NCI-H2227 treated with DMSO at 0.1 percent for 48 hours (cell line): ENCODE measurements at places on chromosomes 7 and 10.

DNA sequence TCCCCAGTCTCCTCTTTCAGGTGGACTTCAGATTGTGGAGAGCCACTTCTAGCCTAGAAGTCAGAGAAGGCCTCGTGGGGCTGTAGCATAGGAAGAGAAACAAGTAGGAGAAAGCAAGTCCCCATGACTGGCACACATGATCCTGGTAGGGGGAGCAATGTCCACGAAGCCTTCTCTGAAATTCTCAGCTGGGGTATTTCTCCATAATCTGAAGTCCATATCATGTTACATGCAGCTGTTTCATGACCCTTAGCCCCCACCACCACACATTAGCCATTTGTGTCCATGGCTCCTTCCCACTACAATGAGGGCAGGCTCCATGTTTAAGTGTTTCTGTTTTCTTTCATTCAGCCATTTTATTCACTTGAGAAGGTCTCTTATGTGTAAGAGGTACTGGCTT lies 43.2 kb downstream of the LAMB4 start:
- no peak for DNase-seq

- no peak for DNase-seq
Measured at GRCh38 chr7:20513341-20513740, 102.1 kb upstream of the ABCB5 start.

GRCh38 chr10:105112862-105113261 lies 471.8 kb downstream of the SORCS3 start:
- DNase-seq = no peak

- DNase-seq = no peak
Measured at GRCh38 chr10:73075829-73076228, 20.8 kb downstream of the P4HA1 start.

DNA sequence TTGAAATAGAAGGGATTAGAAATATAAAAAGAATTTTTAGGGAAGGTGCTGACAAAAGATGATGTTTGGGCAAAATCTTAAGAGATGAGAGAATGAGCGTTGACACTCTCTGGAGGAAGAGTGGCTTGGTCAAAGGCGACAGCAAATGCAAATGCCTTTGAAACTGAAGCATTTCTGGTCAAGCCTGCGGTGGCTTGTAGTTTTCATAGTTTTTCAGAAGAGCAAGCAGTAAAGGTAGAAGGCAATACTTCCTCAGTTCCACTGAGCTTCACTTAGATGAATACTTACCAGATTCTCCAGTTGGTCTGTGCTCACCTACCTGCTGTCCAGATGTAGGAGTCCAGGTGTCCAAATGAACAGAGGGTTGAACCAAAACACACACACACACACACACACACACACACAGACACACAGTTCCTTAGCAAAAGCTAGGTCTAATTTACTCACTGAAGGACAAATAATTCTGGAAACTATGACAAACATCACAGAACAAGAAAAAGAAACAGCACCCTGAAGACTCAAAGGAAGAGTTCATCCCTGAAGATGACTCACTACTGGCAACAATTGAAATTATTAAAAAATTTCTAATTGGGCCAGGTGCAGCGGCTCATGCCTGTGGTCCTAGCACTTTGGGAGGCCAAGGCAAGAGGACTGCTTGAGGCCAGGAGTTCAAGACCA lies 12.1 kb upstream of the STK17A start:
- DNase-seq = no peak

- DNase-seq = no peak
Measured at GRCh38 chr10:22761569-22762220, 47.3 kb upstream of the PIP4K2A start.

- DNase-seq = no peak
Measured at GRCh38 chr7:24896031-24896501, 83.9 kb downstream of the OSBPL3 start.

DNA sequence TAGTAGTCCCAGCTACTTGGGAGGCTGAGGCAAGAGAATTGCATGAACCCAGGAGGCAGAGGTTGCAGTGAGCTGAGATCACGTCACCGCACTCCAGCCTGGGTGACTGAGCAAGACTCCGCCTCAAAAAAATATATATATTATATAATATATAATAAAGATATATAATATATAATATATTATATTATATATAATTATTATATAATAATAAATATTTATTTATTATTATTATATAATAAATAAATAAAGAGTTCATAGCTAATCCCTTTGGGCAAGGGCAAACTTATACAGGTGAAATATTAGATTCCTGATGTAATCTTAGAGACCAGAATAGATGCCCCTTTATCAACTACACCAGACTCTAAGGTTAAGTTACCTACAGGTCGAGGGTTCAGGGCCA lies 185.2 kb downstream of the PRPF18 start:
- no peak for DNase-seq

DNA sequence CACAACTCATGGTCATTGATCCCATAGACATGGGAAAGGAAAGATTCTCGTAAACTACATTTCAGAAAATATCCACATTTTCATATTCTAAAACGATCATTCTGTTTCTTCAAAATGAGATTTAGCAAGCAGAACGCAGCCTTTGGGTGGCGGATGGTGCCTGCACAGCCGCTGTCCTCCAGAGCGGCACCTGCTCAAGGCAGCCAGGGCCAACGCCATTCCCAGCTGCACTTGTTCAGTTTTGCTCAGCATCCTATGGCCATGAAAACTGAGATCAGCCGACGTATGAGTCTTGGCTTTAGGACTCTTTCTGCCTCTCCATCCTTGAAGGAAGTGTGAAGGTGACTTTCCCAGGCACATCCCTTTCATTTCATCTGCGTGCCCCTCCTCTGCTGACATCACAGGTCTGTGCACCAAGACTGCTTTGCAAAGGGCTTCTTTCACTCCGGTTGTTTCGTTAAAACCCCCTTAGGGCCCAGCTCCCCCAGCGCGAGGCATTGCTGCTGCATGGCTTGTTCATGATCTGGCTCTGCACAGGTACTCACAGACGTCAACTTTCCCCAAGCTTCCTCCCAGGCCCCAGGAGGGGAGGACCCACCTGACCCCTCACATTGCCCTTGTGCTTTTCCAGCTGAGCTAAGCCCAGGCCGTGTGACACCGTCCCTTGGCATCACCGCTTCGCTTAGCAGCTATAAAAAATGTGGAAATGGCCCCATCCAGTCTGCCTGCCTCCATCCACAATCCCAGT lies 37.2 kb downstream of the TCERG1L start:
- DNase-seq = no peak

DNA sequence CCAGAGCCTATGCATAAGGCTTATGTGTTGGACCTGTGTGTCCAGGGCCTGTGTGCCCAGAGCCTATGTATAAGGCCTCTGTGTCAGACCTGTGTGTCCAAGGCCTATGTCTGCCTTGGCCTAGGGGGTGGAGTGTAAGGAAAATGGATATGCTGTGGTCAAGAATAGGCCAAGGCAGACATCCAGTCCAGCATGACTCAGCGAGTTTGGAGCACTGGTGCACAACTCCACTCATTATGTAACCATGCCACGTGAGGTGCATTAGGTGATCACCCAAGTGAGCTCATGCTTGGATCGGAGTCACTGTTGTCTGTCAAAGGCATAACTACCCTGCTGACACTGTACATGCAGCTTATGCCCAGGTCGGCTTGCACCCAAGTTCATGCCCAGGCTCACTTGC lies 238.9 kb downstream of the CACNA2D1 start:
- DNase-seq = no peak

DNA sequence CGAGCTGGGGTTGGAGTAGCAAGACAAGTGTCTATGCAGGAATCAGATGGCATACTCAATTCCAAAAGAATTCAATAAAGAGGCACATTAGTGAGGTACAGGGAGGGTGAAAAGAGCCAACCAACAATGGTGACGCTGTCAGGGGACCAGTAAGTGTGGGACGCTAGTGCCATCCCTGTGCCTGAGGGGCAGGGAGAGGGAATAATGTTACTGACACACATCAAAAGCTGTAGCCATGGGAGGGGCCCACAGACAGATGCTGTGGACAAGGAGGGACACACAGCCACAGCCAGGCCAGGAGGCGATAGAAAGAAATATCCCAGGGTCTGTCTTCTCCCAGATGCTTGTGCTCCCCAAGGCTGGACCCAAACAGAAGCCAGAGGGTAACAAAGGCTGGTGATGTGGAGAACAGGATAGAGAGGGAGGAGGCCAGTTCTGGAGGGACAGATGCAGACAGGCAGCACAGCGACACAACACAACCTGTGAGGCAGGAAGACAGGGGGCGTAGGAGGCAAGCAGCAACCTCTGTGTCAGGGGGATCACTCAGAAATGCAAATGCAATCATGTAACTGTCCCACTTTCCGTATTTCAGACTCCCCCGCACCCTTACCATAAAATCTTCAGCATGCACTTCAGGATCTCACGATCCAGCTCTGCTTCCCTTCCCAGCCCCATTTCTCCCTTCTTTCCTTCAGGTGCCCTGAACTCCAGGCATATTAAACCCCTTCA lies 240.5 kb upstream of the FZD8 start:
- no peak for DNase-seq

GRCh38 chr7:147990079-147990478 lies 600.5 kb upstream of the C7orf33 start:
- DNase-seq = no peak

DNA sequence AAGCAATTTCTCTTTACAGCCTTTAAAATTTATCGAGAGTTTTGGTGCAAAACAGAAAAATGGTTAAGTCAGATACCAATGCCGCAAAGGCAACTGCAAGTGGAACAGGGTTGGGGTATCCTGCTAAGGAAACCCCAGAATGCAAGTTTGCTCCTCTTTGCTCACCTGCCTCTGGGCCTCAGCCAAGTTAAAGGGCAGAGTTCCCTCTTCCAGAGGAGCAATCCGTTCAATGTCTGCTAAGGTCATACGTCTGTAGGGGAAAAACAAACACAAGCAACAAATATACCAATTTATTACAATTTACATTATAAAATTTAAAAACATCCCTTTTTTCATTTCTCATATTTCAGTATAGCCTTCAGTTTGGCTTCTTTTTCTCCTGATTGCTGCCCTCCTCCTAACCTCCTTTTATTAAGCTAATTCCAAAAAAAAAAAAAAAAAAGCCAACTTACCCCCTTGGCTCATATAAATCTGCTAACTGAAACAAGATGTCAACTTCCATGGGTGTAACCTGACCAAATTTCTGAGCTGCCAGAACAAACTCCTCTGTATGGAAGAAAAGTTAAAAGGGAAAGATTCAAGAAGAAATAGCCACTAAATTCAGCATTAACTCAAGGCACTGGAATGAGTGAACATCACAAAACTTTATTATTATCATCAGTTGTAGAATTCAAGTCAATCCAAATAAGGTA lies 132.6 kb downstream of the SLC25A13 start:
- no peak for DNase-seq

DNA sequence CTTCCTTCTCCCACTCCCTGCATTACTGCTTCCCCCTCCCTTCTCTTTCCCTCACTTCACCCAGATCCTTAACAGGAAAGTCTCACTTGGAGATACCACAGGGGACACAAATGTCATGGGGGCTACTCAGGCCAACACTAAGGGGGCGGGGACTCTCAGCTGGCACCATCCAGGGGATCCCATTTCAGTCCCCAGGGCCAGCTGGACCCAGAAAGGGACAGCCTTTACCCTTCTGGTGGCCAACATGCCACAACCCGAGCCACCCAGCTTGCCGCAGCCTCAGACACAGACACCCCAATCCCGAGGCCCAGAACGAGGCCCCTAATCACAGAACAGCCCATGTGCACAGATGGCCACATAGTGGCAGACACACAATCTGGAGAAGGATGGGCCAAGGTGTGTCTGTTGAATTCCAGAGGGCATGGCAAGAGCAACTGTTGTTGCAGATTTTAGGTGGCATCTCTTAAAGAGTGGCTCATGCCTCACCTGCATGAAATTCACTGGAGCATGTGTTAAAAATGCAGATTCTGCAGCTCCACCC lies 5.6 kb downstream of the CAMK2G start:
- no peak for DNase-seq

DNA sequence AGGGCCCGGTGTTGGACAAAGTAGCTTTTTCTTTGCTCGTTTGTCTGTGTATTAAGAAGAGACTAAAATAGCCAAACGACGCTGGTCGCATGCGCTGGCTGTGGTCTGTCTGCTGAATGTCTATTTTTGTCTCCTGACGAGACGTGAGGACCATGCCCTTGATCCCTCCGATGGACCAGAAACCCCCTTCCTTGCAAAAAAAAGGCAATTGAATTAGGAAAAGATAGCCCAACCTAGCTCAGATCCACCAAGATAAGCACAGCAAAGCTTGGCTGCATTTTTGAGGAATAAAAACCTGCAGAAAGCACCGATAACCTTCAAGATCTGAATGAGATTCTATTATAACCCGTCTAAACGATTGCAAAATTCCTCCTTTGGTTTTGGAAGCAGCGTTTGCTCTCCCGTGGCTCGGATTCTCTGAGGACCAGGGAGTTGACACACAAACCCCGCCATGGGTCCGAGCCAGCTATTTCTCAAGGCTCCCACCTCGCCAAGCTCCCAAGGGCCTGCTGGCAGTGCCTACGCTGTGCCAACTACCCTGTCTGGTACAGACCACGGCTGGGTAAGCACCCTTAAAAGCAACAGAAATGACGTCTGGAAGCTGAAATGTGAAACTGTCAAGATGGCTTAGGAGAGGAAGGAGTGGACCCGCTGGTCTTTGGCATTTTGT lies 17.7 kb upstream of the TTYH3 start:
- DNase-seq = no peak

DNA sequence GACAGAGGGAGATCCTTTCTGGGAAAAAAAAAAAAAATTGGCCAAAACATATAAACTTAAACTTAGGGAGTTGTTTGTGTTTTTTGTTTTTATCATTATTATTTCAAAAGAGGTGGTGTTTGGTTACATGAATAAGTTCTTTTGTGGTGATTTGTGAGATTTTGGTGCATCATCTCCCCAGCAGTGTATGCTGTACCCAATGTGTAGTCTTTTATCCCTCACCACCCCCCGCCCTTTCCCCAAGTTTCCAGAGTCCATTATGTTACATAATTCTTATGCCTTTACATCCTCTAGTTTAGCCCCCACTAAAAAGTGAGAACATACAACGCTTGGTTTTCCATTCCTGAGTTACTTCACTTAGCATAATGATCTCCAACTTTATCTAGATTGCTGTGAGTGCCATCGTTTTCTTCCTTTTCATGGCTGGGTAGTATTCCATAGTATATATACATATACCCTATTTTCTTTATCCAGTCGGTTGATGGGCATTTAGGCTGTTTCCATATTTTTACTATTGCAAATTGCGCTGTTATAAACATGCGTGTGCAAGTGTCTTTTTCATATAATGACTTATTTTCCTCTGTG lies 148.1 kb upstream of the ZNF92 start:
- no peak for DNase-seq

- no peak for DNase-seq
Measured at GRCh38 chr7:25781704-25782103, 370.3 kb upstream of the NFE2L3 start.

GRCh38 chr10:101829561-101830315 lies 11.5 kb upstream of the OGA start:
- peak; percentile 48 for DNase-seq
